ENCODE measurements at places on chromosomes 3 and 15.

GRCh38 chr3:30508339-30508738, 98.1 kb upstream of the TGFBR2 start:
- no peak for DNase-seq

DNA sequence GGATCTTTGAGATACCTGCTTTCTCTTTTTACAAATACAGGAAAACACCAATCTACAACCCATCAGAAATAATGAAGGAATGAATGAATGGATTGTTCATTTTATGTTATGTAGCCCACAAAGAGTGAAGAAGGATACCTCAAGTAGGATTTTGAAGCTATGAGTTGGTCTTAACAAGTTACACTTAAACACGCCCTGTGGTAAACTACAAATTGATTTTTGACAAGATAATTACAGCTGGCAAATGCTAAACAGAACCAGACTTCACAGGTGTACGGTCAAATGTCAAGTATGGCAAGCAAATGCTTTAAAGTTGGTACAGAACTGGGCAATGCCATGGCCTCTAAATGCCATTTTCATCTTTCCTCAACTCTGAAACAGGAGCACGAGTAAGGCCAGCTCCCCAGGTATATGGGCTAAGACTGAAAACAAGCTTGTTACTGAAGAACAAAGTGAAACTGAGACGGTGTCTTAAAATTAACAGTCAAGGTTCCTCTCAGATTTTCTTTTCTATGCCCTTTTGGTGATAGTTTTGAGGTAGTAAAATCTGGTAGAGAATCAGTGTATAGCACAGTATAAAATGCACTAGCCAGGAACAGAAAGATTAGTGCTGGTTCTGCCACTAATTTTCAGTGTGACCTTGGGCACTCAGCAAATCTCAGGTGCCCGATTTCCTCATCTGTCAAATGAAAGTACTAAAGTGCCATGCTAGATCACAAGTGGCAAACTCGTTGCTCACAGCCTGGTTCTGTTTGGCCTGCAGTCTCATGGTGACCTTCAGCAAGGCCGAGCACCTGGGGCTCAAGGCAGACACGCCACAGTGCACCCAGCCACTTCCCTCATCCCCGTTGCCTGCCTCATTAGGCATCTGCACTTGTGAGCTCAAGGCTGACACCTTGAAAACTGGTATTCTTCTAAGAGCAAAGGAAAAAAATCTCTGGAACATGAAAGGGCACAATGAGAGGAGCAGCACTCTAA, 9.5 kb downstream of the RUVBL1 start:
- no peak for DNase-seq

GRCh38 chr15:44595656-44596510, 58.9 kb downstream of the EIF3J start:
- DNase-seq: no peak

DNA sequence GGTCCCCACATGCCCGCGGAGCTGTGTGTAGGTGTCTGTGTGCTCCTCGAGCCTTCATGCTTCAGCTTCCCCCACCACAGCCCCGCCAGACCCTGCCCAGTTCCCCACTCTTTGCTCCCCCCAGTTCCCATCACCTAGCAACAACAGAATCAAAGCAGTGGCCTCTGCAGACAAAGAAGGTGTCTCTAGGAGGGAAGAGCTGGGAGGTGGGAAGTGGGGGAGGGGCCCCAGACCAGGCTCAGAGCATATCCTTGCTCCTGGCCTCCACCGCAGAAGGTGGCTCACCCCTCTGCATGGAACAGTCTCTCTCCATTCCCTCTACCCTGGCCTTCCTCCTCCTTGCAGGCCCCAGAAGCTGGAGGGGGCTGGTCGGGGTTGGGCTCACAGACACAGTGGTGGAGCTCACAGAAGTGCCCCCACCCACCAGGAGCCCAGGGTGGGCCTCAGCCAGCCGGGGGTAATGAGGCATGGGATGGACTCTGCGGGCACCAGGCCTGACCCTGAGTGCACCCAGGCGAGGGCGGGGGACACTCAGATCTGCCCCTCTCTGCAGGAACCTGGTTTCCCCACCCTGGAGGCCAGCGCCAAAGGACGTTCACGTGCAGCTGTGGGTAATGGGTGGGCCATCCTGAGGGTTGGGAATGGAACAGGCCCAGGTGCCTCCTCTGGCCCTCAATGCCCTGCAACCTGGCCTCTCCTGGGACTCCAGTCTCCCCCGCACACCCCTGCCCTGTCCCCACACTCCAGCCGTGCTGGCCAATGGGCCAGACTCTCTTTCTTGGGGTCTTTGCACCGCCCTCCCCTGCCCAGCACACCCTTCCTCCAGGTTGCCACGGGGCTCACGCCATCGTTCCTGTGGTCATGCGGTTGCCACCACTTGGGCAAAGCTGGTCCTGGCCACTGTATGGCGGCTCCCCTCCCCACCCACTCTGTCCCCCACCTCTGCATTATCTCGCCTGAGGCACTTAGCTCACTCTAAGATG, 53.4 kb downstream of the TPRA1 start:
- DNase-seq: peak; percentile 95

DNA sequence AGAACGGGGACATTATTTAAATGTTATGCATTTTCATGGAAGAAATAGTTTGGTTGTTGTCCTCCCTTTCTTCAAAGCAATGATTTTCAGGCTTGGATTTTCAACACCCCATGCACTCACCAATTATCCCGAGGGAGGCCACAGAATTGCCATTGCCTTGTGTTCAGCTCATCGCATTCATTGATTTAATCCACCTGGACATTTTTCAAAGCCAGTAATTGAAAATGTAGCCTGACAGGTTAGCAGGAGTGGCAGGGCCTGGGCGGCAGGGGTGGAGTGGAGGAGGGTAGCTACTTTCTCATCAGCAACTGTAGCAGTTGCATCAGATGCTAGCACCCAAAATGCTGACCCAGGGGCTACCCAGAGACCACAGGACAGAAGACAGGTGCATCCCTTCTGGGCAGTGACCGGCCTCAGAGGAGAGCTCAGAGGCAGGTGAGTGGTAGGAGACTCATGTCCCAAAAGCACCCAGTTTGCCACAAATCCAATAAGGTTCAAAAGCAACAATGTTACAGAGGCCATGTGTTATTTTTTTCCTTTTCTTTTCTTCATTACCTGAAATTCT, 242.4 kb downstream of the CD47 start:
- DNase-seq: no peak

DNA sequence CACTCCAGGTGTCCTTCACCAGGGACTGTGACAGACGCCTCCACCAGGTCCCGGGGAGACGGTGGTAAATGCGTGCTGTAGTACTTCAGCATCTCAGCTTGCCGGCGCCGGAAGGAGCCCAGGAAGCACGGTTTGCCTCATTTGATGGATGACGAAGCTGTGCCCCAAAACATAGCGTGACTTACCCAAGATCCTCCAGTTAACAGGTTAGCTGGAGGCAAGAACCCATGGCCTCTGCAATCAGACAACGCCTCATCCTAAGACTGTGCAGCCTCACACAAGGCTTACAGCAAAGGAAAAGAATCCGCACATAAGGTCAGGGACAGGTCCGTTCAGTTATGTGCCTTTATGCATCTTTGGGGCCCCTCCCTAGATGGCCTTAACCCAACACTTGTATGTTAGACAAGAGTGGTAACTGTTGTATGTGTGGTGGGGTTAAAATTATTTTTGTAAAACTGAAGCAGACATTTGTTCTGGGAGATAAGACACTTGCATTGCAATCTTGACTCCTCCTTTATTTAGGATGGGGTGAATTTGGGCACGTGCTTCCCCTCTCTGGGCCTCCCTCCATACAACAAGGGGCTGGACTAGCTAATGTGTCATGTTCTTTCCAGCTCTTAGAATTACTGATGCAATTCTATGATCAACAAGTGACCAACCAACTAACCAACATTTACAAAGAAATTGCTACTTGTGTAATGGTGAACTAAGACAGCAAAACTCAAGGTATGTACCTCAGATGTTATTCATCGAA, 39.4 kb downstream of the VGLL4 start:
- DNase-seq: no peak

DNA sequence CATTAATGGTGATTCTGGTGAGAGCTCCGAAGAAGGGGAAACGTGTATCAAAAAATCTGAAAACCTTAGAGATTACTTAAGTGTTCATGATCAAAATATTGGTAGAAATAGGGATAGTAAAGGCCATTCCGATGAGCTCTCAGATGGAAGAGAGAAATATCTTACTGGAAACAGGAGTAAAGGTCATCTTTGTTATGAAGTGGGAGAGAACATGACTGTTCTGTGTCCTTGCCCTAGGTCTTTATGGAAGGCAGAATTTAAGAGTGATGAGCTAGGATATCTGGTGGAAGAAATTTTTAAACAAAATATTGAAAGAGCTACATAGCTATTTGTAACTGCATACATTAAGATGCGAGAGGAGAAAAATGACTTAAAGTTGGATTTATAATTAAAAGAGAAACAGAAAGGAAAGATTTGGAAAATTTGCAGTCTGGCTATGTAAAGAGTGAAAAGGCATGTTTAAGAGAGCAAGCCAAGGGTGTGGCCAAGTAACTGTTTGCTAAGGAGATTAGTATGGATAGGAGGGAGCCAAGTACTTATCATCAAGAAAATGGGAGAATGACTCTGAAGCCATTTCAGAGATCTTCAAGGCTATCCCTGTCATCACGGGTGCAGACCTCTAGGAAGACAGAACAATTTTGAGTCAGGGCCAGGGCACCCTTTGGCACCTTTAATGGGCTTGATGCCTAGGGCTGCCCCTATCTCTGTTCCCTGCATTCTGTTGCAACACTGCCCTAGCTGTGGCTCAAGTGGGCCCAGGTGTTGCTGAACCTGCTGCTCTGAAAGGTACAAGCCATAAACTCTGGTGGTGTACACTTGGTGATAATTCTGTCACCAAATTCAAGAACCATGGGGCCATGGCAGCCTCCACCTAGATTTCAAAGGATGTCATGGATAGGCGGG, 27.3 kb downstream of the SLMAP start:
- DNase-seq: no peak

DNA sequence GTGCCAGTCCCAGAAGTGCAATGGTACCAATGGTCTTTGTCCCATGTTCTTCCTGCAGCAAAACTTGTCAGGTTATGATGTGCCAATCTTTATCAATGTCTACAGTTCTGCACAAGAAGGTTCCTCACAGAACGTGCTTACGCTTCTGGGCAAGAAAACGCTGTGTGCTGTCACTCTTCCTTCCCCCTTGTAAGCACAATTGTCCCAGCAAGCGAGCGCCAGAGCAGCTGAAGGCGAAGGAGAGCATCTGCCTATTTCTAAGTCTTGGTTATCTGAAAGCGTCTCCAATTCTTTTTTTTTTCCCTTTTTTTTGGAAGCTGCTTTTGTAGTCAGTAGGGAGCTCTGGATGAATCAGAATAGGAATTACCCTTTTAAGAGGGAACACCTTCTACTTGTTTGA, 514.4 kb downstream of the FGF12 start:
- no peak for DNase-seq

- no peak for DNase-seq
Measured at GRCh38 chr15:58086491-58086890, 21.0 kb upstream of the ALDH1A2 start.

DNA sequence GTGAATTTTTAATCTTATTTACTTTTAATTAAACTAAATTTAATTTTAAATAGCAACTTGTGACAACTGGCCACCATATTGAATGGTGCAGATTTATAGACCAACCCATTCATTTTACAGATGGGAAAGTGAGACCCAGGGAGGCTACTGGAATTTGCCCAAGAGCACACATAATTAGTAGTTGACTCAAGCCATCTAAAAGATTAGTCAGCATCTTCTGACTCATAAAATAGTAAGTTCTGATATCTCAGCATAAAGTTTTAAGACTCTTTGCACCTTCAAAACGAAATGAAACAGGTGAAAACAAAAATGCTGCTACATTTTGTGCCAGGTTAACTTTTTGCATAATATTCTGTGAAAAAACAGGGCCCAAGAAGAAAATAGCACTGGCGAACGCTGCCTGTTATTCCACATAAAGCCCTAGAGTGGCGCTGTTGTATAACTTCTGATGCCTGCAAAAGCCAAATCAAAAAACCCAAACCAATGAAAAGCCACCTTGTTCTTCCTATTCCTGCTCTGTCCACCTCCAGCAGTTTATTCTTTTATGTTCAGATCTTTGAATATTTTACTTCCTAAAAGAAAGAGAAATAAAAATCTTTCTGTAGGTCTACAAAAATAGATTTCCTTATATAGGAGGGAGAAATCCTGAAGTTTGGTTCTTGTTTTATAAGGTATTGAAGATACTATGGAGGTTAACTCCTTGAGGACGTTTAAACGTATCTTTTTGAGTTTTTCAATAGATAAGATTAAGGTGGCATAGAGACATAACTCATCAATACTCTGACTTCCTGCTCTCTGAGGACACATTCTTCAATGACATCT, 62.8 kb downstream of the OTOL1 start:
- peak; percentile 54 for DNase-seq

DNA sequence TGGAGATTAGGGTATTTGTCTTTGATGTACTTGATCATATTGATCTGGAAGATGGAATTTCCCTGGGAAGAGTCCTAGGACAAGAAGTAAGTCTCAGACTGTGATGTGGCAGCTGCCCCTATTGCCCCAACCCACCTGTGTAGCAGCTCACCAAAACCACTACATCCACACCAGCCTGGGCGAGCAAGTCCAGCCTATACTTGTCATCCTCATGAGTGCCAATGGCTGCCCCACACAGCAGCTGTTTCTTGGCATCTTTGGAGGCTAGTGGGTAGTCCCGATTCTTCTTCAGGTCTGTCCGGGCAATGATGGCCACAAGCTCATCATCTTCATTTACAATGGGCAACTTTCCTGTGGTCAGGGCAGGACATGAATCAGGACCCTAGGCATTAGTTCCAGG, 2.7 kb downstream of the IMPDH2 start:
- DNase-seq: no peak

- no peak for DNase-seq
Measured at GRCh38 chr15:29676961-29677402, 145.3 kb downstream of the TJP1 start.

- no peak for DNase-seq
Measured at GRCh38 chr3:23985747-23986544, 40.9 kb downstream of the NR1D2 start.

GRCh38 chr3:40899286-40899712, 300.0 kb upstream of the CTNNB1 start:
- no peak for DNase-seq

GRCh38 chr3:168091941-168092340, 3.8 kb downstream of the GOLIM4 start:
- DNase-seq: peak; percentile 64

GRCh38 chr3:124297062-124297980, 305.4 kb upstream of the ROPN1 start:
- peak; percentile 80 for DNase-seq

GRCh38 chr3:134654031-134654430, 3.2 kb upstream of the KY start:
- DNase-seq: no peak

- no peak for DNase-seq
Measured at GRCh38 chr3:136343873-136344555, 93.9 kb downstream of the PCCB start.

GRCh38 chr3:110293660-110294059, 778.0 kb upstream of the NECTIN3 start:
- DNase-seq: no peak
